Adrenal gland (tissue), 19 donors: ENCODE measurements at places on chromosomes 7 and 10. TPM values are rescaled to one million over a fixed set of nuclear protein-coding genes. Genes with fewer than 3 reads are reported as not detected.
A peak's percentile ranks its signal among the peaks of the same experiment; 100 is the strongest.

Gene TMEM176B
- 35.5 TPM for total RNA-seq

Gene TMEM254
- total RNA-seq = 24.9 TPM

DNA sequence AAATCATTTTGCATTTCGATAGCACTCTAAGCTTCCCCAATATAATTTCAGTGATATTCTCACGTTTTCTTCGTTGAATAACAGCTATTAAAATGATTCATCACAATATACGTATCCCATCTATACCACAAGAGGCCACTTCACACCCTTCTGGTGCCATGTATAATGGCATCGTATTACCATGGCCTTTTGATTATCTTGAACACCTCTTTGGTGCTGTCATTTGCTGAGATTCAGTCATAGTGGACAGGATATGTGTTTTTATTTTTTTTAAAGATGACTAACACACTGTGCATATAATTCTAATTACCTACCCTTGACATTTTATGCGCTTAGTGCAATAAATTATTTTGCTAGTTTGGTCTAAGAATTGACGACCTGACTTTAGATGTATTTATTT lies 6.7 kb upstream of the INSYN2A start:
- no peak overlapping the region for H3K27ac ChIP-seq
- H3K27me3 ChIP-seq = no peaks in the 10 kb centered on the region
- H3K4me3 ChIP-seq = no peak overlapping the region
- H3K4me1 ChIP-seq = no peaks in the 10 kb centered on the region

- no peak overlapping the region for H3K4me3 ChIP-seq
- no peaks in the 10 kb centered on the region for H3K36me3 ChIP-seq
- no peak overlapping the region for H3K27ac ChIP-seq
These were observed 77.3 kb downstream of the STK31 start for GRCh38 chr7:23787272-23787671.

DNA sequence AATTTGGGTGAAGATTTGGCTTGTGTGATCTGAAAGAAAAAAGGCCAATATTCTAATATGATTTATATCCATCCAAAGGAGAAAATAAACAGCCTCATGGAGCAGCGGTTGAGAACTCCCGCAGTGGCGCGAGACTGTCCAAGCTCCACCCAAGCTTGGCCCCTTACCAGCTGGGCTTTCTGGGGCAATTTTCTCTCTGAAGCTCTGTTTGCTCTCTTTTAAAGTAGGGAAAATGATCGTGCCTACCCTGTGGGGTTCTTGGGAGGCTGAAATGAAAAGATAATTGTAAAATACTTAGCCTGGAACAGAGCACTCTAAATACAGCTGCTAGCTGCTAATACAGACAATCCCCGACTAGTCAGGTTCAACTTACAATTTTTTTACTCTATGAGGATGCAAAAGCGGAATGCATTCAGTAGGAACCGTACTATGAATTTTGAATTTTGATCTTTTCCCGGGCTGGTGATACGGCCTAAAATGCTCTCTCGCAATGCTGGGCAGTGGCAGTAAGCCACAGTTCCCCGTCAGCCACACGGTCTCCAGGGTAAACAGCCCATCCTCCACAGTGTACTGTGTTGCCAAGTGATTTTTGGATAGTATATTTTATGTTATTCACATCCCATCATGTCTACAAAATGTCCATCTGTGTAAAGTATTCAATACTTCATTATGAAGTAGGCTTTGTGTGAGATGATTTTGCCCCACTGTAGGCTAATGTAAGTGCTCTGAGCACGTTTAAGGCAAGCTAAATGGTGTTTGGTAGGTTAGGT lies 137.7 kb downstream of the CHN2 start:
- H3K27me3 ChIP-seq = no peaks in the 10 kb centered on the region
- H3K27ac ChIP-seq = no peak overlapping the region
- peaks cover 12% of the 10 kb centered on the region for H3K4me1 ChIP-seq
- no peak for DNase-seq

DNA sequence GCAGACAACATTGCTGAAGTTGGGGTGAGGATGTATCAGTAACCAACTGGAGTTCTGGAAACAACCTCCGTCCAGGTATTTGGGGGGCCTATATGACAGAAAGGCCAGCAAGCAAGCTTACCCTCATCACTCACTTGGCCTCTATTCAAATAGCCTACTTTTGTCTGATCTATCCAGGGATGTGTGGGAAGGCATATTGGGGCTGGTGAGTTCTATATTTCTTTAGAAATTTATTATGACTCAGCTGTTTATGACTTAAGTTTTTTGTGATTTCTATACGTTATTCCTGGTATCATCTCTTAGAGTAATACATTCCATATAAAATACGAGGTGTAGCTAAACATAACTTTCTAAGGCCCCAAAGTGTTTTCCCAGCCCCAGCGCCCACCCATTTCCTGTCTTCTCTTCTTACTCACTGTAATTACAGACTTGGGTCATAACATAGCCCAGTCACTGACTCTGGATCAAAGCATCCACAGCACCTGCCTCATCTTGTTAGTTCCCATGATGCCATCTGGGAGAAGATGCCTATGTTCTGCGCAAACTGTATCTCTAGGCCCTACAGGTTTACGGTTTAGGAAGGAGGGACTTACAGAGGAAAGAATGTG lies 18.1 kb downstream of the GARS1 start:
- H3K27ac ChIP-seq = no peak overlapping the region
- no peaks in the 10 kb centered on the region for H3K27me3 ChIP-seq
- H3K36me3 ChIP-seq = peaks cover 68% of the 10 kb centered on the region

DNA sequence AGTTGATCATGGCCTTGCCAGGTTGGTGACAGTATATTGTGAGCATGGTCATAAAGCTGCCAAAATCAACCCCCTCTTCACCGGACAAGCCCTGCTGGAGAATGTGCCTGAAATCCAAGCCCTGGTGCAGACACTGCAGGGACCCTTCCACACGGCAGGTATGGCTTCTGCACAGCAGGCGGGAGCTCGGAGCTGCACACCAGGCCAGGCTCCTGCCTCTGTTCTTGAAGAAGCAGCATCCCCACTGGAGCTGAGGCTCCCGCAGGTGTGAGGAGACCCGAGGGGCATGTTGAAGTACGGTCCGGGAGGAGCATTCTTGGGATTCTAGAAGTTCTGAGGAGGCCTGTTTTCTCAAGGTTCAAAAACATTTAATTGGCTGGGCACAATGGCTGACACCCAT lies 12.7 kb downstream of the DHTKD1 start:
- H3K27me3 ChIP-seq = no peaks in the 10 kb centered on the region
- H3K4me3 ChIP-seq = no peak overlapping the region
- no peak for DNase-seq

DNA sequence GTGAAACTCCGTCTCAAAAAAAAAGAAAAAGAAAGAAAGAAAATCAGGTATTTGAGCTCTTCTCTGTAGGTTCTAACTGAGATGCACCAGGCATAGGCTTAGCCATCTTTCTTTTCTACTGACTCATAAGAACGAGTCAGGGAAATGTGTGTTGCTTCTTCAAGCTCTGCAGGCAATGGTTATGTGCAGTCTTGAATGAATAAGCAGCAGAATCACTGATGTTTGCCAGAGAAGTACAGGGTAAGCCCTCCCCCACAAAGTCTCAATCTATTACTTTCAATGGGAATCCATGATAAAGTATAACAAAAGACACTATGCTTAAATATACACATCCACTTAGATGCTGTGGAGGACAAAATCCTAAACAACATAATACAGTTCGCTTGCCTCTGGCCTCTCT lies 239.2 kb downstream of the PARD3 start:
- DNase-seq = no peak
- peaks cover 5% of the 10 kb centered on the region for H3K4me1 ChIP-seq
- no peak overlapping the region for H3K4me3 ChIP-seq
- H3K36me3 ChIP-seq = no peaks in the 10 kb centered on the region

DNA sequence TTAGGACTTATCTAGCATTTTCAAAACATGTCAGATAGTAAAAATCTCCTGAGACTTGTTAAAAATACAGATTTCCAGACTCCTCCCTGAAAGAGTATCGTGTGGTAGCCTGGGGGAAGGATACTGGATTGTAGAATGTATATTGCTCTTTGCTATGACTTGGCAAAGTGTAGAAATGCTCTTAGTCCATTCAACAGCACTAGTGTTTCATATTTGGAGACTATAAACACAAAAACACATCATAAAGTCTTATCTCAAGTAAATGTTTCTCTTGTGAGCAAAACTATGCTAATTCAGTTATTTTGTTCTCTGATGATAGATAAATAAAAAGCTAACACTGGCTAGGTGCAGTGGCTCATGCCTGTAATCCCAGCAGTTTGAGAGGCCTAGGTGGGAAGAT lies 137.5 kb upstream of the PRPS1L1 start:
- DNase-seq = no peak
- H3K27me3 ChIP-seq = no peaks in the 10 kb centered on the region
- peaks cover 11% of the 10 kb centered on the region for H3K4me1 ChIP-seq
- no peak overlapping the region for H3K4me3 ChIP-seq
- no peaks in the 10 kb centered on the region for H3K36me3 ChIP-seq
- H3K27ac ChIP-seq = no peak overlapping the region

- no peak for DNase-seq
- no peak overlapping the region for H3K27ac ChIP-seq
- H3K4me1 ChIP-seq = no peaks in the 10 kb centered on the region
- H3K36me3 ChIP-seq = no peaks in the 10 kb centered on the region
These were observed 253.8 kb upstream of the MGMT start for GRCh38 chr10:129213256-129213655.

- H3K36me3 ChIP-seq = no peaks in the 10 kb centered on the region
- no peak overlapping the region for H3K27ac ChIP-seq
- no peaks in the 10 kb centered on the region for H3K27me3 ChIP-seq
- no peak for DNase-seq
- no peak overlapping the region for H3K4me3 ChIP-seq
These were observed 65.0 kb upstream of the IL6 start for GRCh38 chr7:22662036-22662435.

DNA sequence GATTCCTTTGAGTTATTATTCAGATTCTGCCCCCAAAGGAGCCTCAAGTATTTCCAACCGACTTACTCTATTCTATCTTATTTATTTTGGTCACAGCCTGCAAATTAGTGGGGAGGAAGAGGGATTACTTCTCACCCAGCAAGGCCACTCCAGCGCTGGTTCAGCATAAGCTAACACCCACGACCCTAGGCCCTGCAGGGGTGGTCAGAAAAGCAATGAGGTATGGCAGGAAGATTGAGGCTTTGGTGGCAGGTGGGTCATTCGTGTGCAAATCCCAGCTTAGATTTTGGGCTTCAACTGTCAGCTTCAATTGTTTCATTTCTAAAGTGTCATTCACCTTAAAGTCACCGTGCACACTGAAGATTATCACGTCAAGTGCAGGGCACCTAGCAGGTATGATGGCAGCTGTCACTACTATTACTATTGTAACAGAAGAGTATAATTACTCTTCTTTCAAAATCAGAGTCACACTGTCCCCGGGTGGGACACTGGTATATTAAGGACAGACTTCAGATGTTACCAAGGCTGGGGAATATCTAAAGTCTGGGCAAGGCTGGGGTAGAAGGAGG lies 48.8 kb upstream of the OPTN start:
- no peak overlapping the region for H3K27ac ChIP-seq
- no peaks in the 10 kb centered on the region for H3K36me3 ChIP-seq
- no peaks in the 10 kb centered on the region for H3K4me1 ChIP-seq
- DNase-seq = no peak

DNA sequence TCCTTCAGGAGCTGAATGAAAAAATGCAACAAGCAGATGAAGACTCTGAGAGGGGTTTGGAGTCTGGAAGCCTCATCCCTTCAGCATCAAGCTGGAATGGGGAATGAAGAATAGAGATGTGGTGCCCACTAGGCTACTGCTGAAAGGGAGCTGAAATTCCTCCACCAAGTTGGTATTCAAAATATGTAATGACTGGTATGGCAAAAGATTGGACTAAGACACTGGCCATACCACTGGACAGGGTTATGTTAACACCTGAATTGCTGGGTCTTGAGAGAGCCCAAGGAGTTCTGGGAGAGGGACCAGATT lies 5.4 kb downstream of the IFIT2 start:
- no peak overlapping the region for H3K27ac ChIP-seq
- H3K27me3 ChIP-seq = no peaks in the 10 kb centered on the region
- no peaks in the 10 kb centered on the region for H3K36me3 ChIP-seq
- DNase-seq = no peak
- H3K4me1 ChIP-seq = peaks cover 31% of the 10 kb centered on the region

GRCh38 chr10:81179805-81180452 lies 642.2 kb downstream of the SH2D4B start:
- H3K36me3 ChIP-seq = no peaks in the 10 kb centered on the region
- no peak overlapping the region for H3K4me3 ChIP-seq
- H3K27me3 ChIP-seq = no peaks in the 10 kb centered on the region
- no peak overlapping the region for H3K27ac ChIP-seq
- no peak for DNase-seq

GRCh38 chr7:100175296-100175935 lies 1.8 kb downstream of the GPC2 start:
- DNase-seq = no peak
- H3K4me1 ChIP-seq = no peaks in the 10 kb centered on the region
- no peak overlapping the region for H3K27ac ChIP-seq
- H3K36me3 ChIP-seq = no peaks in the 10 kb centered on the region

GRCh38 chr7:159000859-159001435 lies 143.7 kb downstream of the VIPR2 start:
- no peaks in the 10 kb centered on the region for H3K4me1 ChIP-seq
- no peaks in the 10 kb centered on the region for H3K36me3 ChIP-seq
- peaks cover 3% of the 10 kb centered on the region for H3K27me3 ChIP-seq
- no peak overlapping the region for H3K27ac ChIP-seq

DNA sequence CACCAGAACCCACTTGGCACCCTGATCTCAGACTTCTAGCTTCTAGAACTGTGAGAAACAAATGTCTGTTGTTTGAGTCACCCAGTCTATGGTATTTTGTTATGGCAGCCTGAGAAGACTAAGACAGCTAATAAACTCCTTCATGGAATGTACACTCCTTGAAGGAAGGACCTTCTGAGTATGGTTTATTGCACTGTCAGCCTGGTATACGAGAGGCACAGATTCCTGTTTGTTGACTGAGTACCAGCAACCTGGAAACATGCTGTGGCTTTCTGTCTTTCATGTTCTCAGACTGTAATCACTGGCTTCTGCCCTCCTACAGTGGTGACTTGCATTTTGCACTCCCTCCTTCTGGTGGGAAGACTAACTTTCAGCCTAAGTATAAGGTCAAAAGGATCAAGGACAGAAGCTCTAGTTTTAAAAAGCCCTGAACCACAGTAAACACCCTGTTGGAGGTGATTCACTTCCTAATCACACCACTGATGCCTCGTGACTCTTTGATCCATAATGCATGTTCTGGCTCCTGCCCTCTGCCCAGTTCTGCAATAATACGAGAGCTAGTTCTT lies 319.0 kb upstream of the NPSR1 start:
- H3K27me3 ChIP-seq = no peaks in the 10 kb centered on the region
- DNase-seq = no peak
- no peaks in the 10 kb centered on the region for H3K4me1 ChIP-seq
- no peak overlapping the region for H3K27ac ChIP-seq
- H3K4me3 ChIP-seq = no peak overlapping the region

- H3K4me3 ChIP-seq = no peak overlapping the region
- no peaks in the 10 kb centered on the region for H3K4me1 ChIP-seq
- H3K36me3 ChIP-seq = no peaks in the 10 kb centered on the region
- no peak overlapping the region for H3K27ac ChIP-seq
These were observed 1105.7 kb downstream of the XPNPEP1 start for GRCh38 chr10:108817584-108817983.

- no peaks in the 10 kb centered on the region for H3K36me3 ChIP-seq
- H3K27me3 ChIP-seq = no peaks in the 10 kb centered on the region
- H3K27ac ChIP-seq = peak overlapping the region; percentile 98
- peak; percentile 85 for DNase-seq
These were observed 1.1 kb downstream of the TRIM8 start for GRCh38 chr10:102645388-102645740.
